ENCODE measurements at places on chromosomes 16 and 17. TPM values are rescaled to one million over a fixed set of nuclear protein-coding genes. Genes with fewer than 3 reads are reported as not detected.

Gene LITAFD
- total RNA-seq: not detected

Gene CCL4L2
- not detected for total RNA-seq

Gene GP1BA
- not detected for total RNA-seq

Gene ZNRF1
- total RNA-seq: 13.6 TPM

DNA sequence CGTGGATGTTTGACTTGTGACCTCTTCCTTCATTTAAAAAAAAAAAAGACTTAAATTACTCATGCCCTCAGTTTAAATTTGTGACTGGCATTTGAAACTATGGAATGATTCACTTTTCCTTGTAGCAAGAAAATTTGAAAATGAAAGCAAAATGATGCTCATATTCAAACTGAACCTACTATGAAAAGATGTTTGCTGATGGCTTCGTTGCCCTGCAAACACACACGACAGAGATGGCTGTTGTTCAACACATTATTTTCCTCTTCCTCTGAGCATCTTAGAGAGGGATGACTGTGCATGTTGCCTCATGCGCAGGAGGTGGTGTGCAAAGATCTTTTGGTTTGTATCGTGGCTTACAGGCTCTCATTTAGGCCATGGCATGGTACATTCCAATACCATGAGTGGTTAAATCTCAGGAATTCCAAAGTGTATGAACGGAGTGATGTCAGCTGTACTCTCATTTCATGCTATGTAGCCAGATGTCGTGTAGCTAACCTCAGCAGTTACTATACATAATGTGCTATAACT lies 164.5 kb downstream of the PRKCA start:
- peak; percentile 98 for DNase-seq

- no peak for DNase-seq
These were observed 13.1 kb downstream of the ADCY7 start for GRCh38 chr16:50279504-50279865.

- no peak for DNase-seq
These were observed 51.3 kb upstream of the MRPS23 start for GRCh38 chr17:57900991-57901743.

GRCh38 chr17:64574646-64575045 lies 67.9 kb downstream of the CEP95 start:
- DNase-seq: no peak

GRCh38 chr17:38875477-38876075 lies 5.7 kb downstream of the LASP1 start:
- DNase-seq: peak; percentile 80

DNA sequence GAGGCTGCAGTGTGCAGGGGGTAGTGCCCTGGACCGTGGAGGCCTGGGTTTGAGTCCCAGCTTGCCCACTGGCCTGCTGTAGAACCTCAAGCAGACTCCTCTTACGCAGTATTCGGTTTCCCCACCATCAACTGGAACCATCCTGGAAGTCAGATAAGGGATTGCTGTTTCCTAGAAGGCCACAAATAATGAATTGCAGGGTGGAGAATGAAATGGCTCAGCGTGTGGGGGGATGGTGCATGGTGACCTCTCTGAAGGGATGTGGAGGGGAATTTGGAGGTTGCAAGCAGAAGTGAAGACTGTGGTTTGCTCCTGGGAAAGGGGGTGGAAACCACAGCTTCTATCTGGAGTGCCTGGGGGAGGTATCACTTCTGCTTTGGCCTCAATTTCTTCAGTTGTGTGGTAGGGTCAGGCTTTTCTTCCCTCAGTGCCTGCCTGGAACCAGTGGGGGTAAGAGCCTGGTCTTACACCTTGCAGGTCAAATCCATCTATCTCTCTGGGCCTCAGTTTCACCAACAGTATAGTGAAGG lies 1.7 kb downstream of the ADGRG5 start:
- peak; percentile 45 for DNase-seq

Gene SEPTIN12
- not detected for total RNA-seq

GRCh38 chr17:76542984-76543383 lies 3.1 kb downstream of the PRCD start:
- no peak for DNase-seq

Gene CRYM
- not detected for total RNA-seq

Gene ADCY7
- 10.5 TPM for total RNA-seq

Gene PRAC1
- not detected for total RNA-seq

GRCh38 chr17:74521701-74522201 lies 9.5 kb downstream of the CD300LB start:
- no peak for DNase-seq

DNA sequence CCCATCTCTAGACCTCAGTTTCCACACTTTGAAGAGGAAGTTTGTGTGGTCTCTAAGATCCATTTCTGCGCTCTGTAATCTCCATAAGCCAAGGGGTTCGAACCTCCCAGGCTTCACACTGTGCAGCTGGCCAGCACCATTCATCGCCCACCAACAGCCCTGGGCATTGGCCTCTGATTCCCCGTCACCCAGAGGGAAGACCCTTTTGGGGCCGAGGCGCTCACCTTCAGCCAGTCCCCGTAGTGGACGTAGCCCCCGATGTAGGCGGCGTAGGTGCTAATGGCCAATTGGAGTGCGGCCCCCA lies 678 bp downstream of the TMEM101 start:
- DNase-seq: no peak

Data from M059J (cell line).